ENCODE measurements at places on chromosomes 4 and X.

DNA sequence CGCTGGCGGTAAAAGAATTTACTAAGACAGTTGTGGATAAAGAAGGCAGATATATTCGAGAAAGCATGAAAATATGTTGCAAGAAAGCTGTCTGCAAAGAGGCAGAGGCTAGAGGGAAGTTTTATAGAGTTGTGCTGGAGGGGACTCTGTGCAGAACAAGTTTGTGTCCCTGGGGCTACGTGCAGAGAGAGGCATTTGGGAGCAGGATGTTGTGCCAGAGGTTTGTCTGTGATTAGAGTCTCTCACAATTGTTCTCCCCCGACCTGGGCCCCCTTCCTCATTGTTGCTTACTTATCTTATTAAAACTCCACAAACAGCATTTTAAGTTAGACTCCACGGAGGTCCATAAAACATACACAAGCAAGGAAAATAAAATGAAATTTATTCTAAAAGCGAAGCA lies 831.3 kb downstream of the NLGN4X start:
- no peak for DNase-seq
- H3K4me3 ChIP-seq, result no peak overlapping the region
- no peak overlapping the region for H3K27ac ChIP-seq

- H3K36me3 ChIP-seq, result no peaks in the 10 kb centered on the region
- no peak overlapping the region for H3K4me3 ChIP-seq
- H3K27ac ChIP-seq, result no peak overlapping the region
- no peaks in the 10 kb centered on the region for H3K27me3 ChIP-seq
These were observed 25.1 kb upstream of the CCDC149 start for GRCh38 chr4:24937917-24938281.

- peak overlapping the region; percentile 72 for H3K27ac ChIP-seq
- peak overlapping the region; percentile 30 for H3K4me3 ChIP-seq
- no peaks in the 10 kb centered on the region for H3K27me3 ChIP-seq
- no peaks in the 10 kb centered on the region for H3K36me3 ChIP-seq
- peaks cover 39% of the 10 kb centered on the region for H3K4me1 ChIP-seq
These were observed 36.9 kb downstream of the SORBS2 start for GRCh38 chr4:185774845-185775680.

DNA sequence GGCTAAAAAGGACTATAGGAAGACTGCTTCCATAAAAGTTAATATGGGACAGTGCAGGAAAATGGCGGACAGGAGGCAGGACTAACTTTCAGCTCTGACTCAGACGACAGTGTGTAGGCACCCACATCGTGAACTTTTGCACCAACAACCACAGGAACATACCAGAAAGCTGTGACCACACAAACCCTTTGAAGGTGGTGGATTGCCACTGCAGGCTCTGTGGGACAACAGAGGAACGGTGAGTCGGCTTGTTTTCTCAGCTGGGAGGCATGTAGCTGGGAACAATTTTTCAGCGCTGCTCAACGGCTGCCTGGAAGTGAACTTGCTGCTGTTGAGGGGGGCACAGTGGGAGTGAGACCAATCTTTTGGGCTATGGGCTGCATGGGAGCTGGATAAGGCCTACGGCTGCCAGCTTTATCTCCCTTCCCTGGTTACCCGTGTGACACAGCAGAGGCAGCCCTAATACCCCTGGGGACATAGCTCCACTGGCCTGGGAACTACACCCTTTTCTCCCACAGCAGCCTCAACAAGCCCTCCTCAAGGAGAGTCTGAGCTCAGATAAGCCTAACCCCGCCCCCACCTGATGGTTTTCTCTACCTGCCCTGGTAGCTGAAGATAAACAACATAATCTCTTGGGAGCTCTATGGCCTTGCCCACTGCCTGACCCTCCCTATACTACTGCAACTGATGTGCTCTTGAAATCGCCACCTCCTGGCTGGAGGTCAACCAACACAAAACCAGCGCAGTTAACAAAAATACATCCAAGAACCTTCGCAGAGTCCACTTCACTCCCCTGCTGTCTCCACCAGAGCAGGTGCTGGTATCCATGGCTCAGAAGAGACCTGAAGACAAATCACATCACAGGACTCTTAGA lies 1537.0 kb downstream of the C4orf33 start:
- H3K36me3 ChIP-seq, result no peaks in the 10 kb centered on the region
- no peak overlapping the region for H3K4me3 ChIP-seq
- no peaks in the 10 kb centered on the region for H3K4me1 ChIP-seq
- no peak for DNase-seq
- no peaks in the 10 kb centered on the region for H3K27me3 ChIP-seq

DNA sequence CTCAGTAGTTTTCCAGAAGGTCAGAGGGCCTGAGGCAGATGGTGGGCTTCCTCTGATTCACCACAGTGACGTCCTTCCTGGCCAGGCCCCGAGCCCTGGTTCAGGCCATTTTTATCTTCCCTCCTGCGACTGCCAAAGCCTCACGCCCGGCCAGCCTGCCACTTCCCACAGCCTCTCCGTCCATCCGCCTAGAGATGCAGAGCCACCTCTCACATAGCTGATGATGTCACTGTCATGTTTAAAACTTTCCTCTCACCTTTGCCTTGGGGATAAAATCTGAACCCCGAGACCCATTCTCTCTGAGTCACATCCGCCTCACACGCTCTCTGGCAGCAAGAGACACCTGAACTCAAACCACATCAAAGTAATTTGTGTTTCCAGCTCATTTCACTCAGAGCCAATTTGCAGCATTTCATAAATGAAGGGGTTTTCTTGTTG lies 175.3 kb downstream of the QDPR start:
- H3K27me3 ChIP-seq, result peaks cover 12% of the 10 kb centered on the region
- no peak for DNase-seq

DNA sequence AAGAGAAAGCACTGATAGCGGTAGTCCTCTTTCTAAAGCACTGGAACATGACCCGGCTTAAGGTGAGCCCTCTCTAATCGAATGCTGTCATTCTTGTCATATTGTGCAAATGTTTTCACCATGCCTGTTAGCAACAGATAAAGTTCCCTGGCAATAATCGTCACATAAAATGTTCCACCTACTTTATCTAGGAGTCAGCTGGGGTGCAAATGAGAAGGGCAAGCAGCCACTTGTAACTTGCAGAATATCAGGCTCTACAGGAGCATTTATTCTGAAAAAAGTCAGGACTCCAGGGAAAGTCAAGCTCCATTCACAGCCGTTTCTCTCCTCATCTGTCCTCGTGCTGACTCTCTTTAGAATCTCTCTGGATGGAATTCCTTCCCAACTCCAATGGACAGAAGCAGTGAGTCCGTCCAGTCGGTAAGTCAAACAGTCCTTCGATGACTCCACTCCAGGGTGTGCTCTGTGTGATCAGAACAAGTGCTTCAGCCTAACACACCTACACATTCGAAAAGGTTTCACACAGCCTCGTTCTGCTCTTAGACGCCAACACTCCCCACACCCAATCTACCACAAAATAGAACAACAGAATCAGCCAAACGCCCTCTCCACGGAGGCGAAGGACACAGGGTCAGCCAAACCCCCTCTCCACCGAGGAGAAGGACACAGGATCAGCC lies 101.7 kb upstream of the FRG1 start:
- H3K4me3 ChIP-seq, result no peak overlapping the region
- no peaks in the 10 kb centered on the region for H3K36me3 ChIP-seq
- DNase-seq, result no peak
- no peaks in the 10 kb centered on the region for H3K4me1 ChIP-seq

DNA sequence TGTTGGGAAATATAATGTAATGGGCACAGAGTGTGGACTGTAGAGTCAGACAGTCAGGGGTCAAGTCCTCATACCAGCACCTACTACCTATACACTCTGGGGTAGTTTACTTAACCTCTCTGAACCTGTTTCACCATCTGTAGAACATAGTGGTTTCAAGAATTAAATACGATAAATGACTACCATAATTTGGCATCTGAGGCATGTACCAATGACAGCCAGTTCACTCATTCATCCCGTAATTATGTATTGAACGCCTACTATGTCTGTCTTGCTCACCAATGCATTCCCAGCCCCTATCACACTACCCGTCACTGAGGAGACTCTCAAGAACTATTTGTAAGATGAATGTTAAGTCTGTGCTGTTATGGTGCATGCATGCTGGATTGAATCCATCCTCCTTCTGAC lies 2.0 kb upstream of the FGB start:
- H3K36me3 ChIP-seq, result no peaks in the 10 kb centered on the region
- DNase-seq, result no peak
- H3K4me1 ChIP-seq, result no peaks in the 10 kb centered on the region
- H3K27ac ChIP-seq, result no peak overlapping the region
- peaks cover 11% of the 10 kb centered on the region for H3K27me3 ChIP-seq

DNA sequence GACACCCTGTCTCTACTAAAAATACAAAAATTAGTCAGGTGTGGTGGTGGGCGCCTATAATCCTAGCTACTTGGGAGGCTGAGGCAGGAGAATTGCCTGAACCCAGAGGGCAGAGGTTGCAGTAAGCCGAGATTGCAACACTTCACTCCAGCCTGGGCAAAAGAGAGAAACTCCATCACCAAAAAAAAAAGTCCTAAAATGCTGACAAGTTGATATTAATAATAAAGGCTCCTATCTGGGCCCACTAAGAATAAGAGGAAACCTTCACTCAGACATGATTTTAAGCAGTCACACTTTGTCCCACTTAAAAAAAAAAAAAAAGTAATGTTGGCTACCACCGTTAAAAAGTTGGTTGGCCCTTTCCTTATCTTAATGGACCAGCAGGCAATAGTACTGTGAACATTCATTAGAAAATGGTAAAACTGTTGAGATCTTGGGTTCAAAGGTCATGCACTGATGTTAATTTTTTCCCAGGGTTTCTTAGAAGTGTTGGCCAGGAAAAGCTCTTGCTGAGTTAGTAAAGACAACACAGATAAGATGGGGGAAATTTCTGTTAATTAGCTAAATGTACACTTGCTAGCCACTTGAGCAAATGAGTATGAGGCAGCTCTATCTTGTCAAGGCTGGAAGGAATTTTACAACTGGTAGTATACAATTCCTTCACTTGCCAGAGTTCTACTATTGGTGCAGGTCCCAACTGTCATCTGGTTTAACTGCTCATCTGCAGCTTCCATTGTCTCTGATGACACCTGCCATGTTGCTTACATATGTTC lies 43.6 kb upstream of the BMP2K start:
- H3K27me3 ChIP-seq, result no peaks in the 10 kb centered on the region
- no peak for DNase-seq
- no peaks in the 10 kb centered on the region for H3K4me1 ChIP-seq
- H3K4me3 ChIP-seq, result no peak overlapping the region
- no peak overlapping the region for H3K27ac ChIP-seq
- no peaks in the 10 kb centered on the region for H3K36me3 ChIP-seq

DNA sequence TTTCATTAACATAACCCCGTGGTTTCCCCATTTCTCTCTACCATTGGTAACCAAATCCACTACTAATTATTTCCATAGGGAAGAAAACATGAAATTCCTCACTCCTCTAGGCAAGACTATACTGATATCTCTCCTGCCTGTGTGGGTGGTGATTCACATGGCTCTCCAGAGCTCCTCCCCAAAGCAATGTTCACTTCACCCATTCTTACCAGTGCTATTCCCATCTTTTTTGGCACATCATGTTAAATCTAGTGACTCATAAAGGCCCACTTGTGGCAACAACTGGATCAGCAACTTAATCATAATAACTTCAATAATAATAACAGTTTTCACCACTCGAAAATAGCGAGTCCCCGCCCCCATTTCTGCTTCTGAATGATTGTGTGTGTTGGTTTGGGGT lies 6.1 kb upstream of the HCCS start:
- H3K4me3 ChIP-seq, result no peak overlapping the region
- H3K36me3 ChIP-seq, result no peaks in the 10 kb centered on the region
- no peaks in the 10 kb centered on the region for H3K27me3 ChIP-seq
- no peak overlapping the region for H3K27ac ChIP-seq

GRCh38 chr4:77434299-77435092 lies 171.1 kb upstream of the CXCL13 start:
- no peak overlapping the region for H3K27ac ChIP-seq
- no peak for DNase-seq

GRCh38 chr4:169064296-169064695 lies 54.2 kb upstream of the CBR4 start:
- H3K27ac ChIP-seq, result no peak overlapping the region
- DNase-seq, result no peak
- no peak overlapping the region for H3K4me3 ChIP-seq

- H3K27me3 ChIP-seq, result no peaks in the 10 kb centered on the region
- H3K4me3 ChIP-seq, result no peak overlapping the region
- no peak overlapping the region for H3K27ac ChIP-seq
- DNase-seq, result no peak
These were observed 113.2 kb downstream of the ATP10D start for GRCh38 chr4:47598320-47598719.

- no peak overlapping the region for H3K4me3 ChIP-seq
- no peaks in the 10 kb centered on the region for H3K4me1 ChIP-seq
- H3K27me3 ChIP-seq, result no peaks in the 10 kb centered on the region
These were observed 444.7 kb upstream of the RPS6KA3 start for GRCh38 chrX:20711366-20711765.

DNA sequence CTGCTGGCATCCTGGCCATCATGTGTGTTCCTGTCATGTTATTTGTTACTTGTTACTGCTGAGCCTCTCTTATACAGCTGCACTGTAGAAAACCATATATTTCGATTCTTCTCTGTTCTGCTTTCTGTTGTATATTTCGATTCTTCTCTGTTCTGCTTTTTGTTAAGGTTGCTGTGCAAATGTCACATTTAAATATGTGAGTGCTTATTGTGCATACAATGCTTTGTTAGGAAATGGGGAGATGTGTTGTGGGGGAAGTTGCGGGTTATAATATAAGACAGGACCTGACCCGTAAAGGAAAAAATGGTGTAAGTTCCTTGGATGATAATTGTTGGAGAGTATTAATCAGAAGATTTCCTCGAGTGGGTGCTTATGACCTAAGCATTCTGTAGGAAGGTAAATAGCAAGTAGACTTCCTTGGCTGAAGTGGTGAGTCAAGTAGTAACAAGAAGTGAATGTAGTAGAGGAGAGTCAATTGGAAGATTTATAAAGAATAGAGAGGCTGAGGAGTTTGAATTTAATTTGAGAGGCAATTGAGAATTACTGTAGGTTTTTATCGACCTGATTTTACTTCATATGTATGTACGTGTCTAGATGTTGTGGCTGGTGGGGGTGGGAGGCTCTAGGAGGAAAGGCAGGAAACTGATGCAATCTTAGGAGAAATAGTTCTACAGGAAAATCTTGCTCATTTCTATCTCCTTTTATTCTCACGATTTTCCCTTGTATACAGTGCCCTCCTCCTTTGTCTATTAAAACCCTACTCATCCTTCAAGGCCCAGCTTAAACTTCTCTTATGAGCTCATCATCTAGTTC lies 8.5 kb downstream of the OGT start:
- no peak overlapping the region for H3K4me3 ChIP-seq
- H3K27ac ChIP-seq, result peak overlapping the region; percentile 67
- DNase-seq, result peak; percentile 34
- H3K4me1 ChIP-seq, result peaks cover 28% of the 10 kb centered on the region
- peaks cover 55% of the 10 kb centered on the region for H3K36me3 ChIP-seq

- H3K27me3 ChIP-seq, result no peaks in the 10 kb centered on the region
- no peaks in the 10 kb centered on the region for H3K36me3 ChIP-seq
- DNase-seq, result no peak
- no peak overlapping the region for H3K27ac ChIP-seq
- H3K4me3 ChIP-seq, result no peak overlapping the region
- H3K4me1 ChIP-seq, result no peaks in the 10 kb centered on the region
These were observed 158.4 kb upstream of the SLC7A11 start for GRCh38 chr4:138400543-138400942.
